ENCODE measurements at places on chromosomes 6 and 20.

DNA sequence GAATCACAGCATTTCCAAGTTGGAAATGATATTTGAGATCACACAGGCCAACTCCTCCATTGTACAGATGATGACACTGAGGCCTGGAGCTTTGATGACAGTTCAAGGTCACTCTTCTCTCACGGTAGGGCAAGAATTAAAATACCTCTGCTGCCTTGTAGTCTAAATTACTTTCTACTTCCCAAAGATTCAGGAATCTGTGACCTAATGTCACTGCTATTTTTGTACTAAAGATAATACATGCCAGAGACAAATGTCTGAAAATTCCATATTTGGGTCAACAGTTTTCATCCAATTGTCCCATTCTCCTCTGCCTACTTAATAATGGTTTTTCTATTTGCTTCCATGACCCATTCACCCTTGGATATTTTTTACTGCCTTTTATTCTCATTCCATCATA lies 160.0 kb downstream of the SOD2 start:
- no peak for DNase-seq

GRCh38 chr6:9799582-9799981 lies 615.3 kb downstream of the TFAP2A start:
- DNase-seq = no peak

DNA sequence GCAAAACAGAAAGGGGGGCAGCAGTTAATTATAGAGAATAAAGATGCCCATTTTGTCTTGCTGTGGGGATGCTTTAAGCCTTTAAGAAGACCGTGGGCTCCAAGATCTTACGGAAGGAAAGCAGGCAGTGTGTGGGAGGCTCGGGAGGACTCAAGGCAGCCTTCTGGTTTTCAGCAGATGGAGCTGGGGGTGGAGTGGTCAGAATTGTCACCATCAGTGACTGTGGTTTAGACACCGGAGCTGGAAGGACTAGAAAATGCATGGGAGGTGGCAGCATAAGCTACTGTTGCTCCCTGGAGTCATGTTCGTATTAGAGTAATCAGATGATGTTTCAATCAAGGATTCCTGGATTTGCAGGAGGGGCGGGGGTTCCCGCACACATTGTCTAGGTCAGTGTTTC lies 3.7 kb downstream of the PHACTR1 start:
- no peak for DNase-seq

DNA sequence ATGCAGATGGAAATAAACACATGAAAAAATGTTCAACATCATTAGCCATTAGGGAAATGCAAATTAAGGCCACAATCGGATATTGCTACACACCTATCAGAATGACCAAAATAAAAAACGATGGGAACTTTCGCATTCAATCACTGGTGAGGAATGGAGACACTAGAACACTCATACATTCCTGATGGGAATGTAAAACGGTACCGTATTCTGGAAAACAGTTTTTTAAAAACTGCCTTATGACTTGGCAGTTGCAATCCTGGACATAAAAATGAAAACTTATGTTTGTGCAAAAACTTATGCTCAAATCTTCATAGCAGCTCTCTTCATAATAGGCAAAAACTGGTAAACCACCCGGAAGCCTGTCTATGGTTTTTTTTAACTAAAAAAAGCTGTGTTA lies 146.0 kb downstream of the CEBPB start:
- no peak for DNase-seq

- DNase-seq = no peak
Measured at GRCh38 chr6:107539849-107540464, 50.0 kb downstream of the SOBP start.

DNA sequence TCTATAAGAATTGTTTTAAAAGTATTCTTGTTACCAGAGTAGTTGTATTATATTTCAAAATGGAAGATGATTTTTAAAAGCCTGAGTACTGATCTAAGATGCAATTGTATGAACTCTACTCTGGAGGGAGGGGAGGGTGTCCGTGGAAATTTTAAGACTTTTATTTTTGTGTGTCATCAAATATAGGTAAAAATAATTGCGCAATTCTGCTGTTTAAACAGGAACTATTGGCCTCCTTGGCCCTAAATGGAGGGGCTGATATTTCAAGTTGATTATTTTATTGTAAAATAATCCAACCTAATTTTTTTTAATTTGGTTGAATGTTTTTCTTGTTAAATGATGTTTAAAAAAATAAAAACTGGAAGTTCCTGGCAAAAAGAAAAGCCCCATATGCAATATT lies 38.1 kb upstream of the RPP40 start:
- DNase-seq = no peak

GRCh38 chr6:17905611-17906592 lies 81.5 kb downstream of the KIF13A start:
- DNase-seq = no peak

DNA sequence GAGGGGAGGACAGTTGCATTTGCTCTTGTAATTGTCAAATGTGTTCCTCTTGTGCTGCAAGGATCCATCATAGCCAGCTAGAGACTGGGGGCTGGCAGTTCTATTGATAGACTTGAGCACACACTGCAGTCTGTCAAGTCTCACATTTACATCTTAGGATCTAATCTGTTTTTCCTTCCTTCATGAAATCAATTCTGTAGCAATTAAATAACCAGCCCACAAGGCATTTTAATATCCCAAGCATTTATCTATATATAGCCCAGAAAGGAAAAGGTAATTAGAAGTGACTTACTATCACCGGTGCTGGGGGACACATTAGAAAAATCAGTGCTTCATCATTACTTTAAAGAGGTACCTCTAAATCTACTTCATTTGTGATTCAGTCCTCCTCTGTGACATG lies 143.0 kb upstream of the STXBP5 start:
- DNase-seq = no peak

- no peak for DNase-seq
Measured at GRCh38 chr6:53987522-53987888, 123.7 kb upstream of the MLIP start.

DNA sequence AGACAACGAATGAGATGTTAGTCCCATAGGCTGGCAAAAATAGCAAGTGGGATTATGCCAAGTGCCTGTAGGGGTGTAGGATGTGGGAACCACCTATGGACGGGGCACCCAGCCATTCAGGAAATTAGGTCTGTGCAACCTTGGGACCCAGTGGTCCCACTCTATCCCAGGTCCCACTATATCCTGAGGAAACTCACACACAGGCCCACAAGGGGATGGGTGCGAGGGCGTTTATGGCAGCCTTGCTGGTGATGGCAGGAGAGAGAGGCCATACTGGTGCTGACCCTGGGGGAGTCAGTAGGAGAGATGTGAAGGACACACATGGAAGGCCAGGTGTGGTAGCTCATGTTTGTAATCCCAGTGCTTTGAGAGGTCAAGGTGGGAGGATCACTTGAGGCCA lies 163.6 kb downstream of the EYA2 start:
- no peak for DNase-seq

GRCh38 chr6:97215157-97215769 lies 67.8 kb downstream of the MMS22L start:
- DNase-seq = peak; percentile 11

DNA sequence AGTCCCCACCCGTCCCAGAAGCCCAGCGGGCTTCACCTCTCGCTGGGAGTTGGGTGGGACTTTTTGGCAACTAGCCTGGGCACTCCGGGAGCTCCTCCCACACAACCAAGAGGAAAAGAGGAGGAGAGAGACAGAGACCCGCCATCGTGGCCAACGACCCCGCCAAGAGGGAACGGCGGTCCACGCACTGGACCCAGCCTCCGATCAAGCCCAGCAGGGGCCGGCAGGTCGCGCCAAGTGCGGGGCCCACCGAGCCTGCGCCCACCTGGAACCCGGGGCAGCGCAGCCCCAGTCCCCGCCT lies 3.0 kb upstream of the TMEM14C start:
- peak; percentile 67 for DNase-seq

DNA sequence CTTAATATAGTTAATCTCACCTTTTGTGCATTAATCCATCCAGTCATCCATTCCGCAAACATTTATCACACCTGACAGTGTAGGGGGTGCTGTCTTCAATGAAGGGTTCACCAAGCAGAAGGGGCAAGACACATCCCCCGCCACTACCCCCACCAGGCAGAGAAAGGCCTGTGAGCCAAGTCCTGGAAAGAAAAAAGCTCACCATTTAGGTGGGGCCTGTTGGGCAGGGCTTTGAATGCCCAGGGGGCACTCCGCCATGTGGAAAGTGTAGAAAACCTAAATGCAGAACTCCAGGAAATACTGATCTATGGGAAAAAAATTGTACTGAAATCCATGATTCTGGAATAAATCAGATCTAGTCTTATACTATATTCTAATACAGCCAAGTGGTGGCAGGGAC lies 4.8 kb upstream of the STX16 start:
- no peak for DNase-seq

- no peak for DNase-seq
Measured at GRCh38 chr6:24157886-24158285, 31.9 kb downstream of the NRSN1 start.

GRCh38 chr6:71252960-71253359 lies 35.7 kb upstream of the OGFRL1 start:
- DNase-seq = no peak

Measured in right cardiac atrium (tissue), 5 donors.